ENCODE measurements at places on chromosomes 1 and 21. TPM values are rescaled to one million over a fixed set of nuclear protein-coding genes. Genes with fewer than 3 reads are reported as not detected.

LDLRAD1 gene
- not detected for total RNA-seq

IGSF21 gene
- total RNA-seq = not detected

TMEM53 gene
- total RNA-seq = 3.9 TPM

ADGRB2 gene
- total RNA-seq = 1.6 TPM

HORMAD1 gene
- total RNA-seq = not detected

NCF2 gene
- 7.7 TPM for total RNA-seq

COG2 gene
- total RNA-seq = 13.8 TPM

ATAD3C gene
- total RNA-seq = not detected

BLACAT1 gene
- not detected for total RNA-seq

DCST2 gene
- 0.12 TPM for total RNA-seq

PDE9A gene
- 0.41 TPM for total RNA-seq

PKP1 gene
- total RNA-seq = 0.15 TPM

LRRC3 gene
- 10.4 TPM for total RNA-seq

TTC34 gene
- total RNA-seq = 0.10 TPM

GNAI3 gene
- total RNA-seq = 11.4 TPM

LMOD1 gene
- not detected for total RNA-seq

TAS1R2 gene
- total RNA-seq = not detected

AMY1B gene
- not detected for total RNA-seq

PLPPR4 gene
- 1.5 TPM for total RNA-seq

ETS2 gene
- total RNA-seq = 102 TPM

ITLN2 gene
- not detected for total RNA-seq

VCAM1 gene
- total RNA-seq = 61.9 TPM

NBPF20 gene
- 3.2 TPM for total RNA-seq

PLD5 gene
- 0.10 TPM for total RNA-seq

OVAAL gene
- total RNA-seq = 0.24 TPM

PYHIN1 gene
- not detected for total RNA-seq

GJA5 gene
- 0.10 TPM for total RNA-seq

PTPN22 gene
- total RNA-seq = 2.3 TPM

CSF1 gene
- total RNA-seq = 62.4 TPM

TACSTD2 gene
- 51.0 TPM for total RNA-seq

ASPM gene
- 11.3 TPM for total RNA-seq

FAM177B gene
- total RNA-seq = not detected

FCER1G gene
- total RNA-seq = not detected

HHAT gene
- 5.9 TPM for total RNA-seq

CD101 gene
- total RNA-seq = 0.06 TPM

ADAMTS5 gene
- total RNA-seq = 2.3 TPM

PTPN7 gene
- total RNA-seq = not detected

ANKRD34A gene
- total RNA-seq = 0.35 TPM

TTLL10 gene
- not detected for total RNA-seq

SIK1 gene
- total RNA-seq = 0.34 TPM

OR2T11 gene
- not detected for total RNA-seq

GBP2 gene
- total RNA-seq = 52.7 TPM

XCL1 gene
- not detected for total RNA-seq

BSND gene
- total RNA-seq = not detected

MORC3 gene
- 25.9 TPM for total RNA-seq

EPHX1 gene
- total RNA-seq = 26.1 TPM

OXCT2 gene
- 2.5 TPM for total RNA-seq

C4BPA gene
- not detected for total RNA-seq

ARPC5 gene
- 173 TPM for total RNA-seq

GBP7 gene
- not detected for total RNA-seq

PHLDA3 gene
- 74.8 TPM for total RNA-seq

TNFRSF14 gene
- 86.1 TPM for total RNA-seq
